ENCODE measurements at places on chromosomes 16 and 17. TPM values are rescaled to one million over a fixed set of nuclear protein-coding genes. Genes with fewer than 3 reads are reported as not detected.

GRCh38 chr16:88530858-88531203, 39.4 kb upstream of the ZC3H18 start:
- DNase-seq, result no peak

The ARHGAP44 gene
- total RNA-seq, result 1.7 TPM

GRCh38 chr17:67239597-67239996, 5.4 kb downstream of the HELZ start:
- peak; percentile 74 for DNase-seq

The KCNH6 gene
- total RNA-seq, result not detected

GRCh38 chr16:66660422-66661209, 35.9 kb downstream of the CMTM4 start:
- peak; percentile 91 for DNase-seq

DNA sequence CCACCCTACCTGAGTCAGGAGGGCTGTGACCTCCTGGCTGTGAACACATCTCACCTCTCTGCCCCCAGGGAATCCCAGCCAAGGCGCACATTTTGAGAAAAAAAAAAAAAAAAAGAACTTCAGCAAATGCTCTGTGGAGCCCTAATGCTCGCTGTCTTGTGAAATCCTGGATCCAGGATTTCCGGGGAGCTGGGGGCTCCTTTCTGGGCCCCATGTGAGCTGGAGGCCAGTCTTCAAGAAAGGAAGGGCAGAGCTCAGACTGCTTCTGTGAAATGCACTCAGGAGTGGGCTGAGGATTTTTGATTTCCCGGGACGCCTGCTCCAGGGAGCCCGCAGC, 36.0 kb upstream of the EMP2 start:
- DNase-seq, result no peak

- DNase-seq, result peak; percentile 77
Observed at GRCh38 chr16:21626659-21627277, 25.6 kb downstream of the IGSF6 start.

The MAPK7 gene
- 10.3 TPM for total RNA-seq

DNA sequence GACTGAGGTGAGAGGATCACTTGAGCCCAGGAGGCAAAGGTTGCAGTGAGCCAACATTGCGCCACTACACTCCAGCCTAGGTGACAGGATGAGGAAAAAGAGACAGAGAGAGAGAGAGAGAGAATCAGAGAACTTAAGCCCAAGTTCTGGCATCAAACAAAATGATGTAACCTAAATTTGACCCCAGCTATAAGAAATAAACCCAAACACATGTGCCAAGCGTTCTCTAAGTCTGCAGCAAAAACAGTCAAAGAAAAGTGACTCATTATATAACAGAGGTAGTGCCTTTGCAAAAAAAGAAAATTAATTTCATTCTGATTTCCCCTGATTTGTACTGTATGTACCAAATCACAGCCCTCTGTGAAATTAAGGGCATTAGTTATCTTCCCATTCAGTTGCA, 89.5 kb downstream of the CDH11 start:
- peak; percentile 63 for DNase-seq

DNA sequence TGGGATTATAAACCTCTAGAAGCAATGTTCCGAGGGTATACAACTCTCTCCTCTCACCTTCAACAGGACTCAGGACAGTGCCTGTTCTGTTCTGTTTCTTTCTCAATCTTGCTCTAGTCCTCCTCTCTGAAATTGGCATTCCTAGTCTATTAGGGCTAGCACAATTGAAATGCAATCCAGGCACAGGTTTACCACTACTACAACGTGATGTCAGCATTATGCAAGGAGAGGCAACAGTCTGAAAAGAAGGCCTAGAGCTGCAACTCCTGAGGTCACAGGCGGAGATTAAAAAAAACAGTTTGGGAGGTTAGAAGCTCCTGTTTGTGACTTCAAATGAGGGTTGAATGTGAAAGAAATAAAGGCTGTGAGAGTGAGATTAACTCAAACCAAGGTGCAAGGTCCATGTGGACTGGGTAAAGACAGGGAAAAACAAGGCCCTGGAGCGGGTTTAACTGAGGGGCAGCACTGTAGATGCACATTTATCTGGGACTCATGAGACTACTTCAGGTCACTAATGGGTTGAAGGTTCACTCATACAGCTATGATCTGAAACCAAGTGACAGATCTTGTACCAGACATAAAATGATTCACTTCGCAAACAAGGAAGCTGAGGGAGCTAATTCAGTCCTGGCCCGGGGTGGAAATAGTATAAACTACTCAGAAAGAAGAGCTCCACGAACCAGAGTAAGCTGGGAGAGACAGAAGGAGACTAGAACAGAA, 16.8 kb downstream of the AMFR start:
- DNase-seq, result no peak

Data from fibroblast of lung (primary cell).